ENCODE measurements at places on chromosomes 1 and 21.

- no peak for DNase-seq
Observed at GRCh38 chr1:184489908-184490307, 103.1 kb downstream of the C1orf21 start.

- DNase-seq, result no peak
Observed at GRCh38 chr1:34970220-34970735, 14.9 kb downstream of the TMEM35B start.

GRCh38 chr1:107975851-107976250, 10.9 kb upstream of the VAV3 start:
- DNase-seq, result no peak

DNA sequence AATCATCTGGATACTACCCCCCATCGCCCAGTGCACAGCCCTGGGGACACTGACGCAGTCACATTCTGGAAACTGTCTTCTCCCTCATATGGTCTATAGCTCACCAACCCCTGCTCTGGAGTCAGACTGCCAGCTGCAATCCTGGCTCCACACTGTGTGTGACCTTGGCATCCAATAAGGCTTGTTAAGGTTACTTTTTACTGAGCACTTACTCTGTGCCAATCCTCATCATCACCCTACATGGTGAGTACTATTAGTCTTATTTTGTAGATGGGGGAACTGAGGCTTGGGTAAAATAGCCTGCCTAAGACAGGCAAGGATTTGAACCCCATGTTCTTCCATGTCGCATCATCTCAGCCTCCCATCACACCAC, 34.9 kb downstream of the AHDC1 start:
- no peak for DNase-seq

DNA sequence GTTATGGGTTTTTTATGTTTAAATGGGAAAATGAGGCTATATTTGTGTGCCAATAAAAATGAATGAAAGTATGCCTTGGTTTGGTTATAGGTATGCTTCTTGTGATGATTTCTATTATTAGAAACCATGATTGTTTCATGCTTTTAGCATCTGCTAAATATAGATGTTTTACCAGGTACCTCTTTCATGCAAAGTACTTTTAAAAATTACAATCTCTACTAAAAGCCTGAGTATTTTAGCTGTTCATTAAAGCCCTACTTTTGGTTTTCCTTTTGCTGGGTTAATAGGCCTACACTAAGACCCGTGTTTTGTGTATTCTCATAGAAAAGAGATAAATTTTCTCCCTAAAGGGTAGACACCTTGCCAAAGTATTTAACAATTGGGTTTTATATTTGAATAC, 32.0 kb downstream of the MTF2 start:
- DNase-seq, result no peak

GRCh38 chr21:46639489-46640386, 4.3 kb downstream of the PRMT2 start:
- DNase-seq, result no peak

GRCh38 chr1:198238121-198238520, 81.3 kb downstream of the NEK7 start:
- no peak for DNase-seq

GRCh38 chr1:235908742-235909520, 42.2 kb upstream of the LYST start:
- DNase-seq, result no peak

- DNase-seq, result no peak
Observed at GRCh38 chr21:40179166-40179565, 311.9 kb downstream of the PCP4 start.

DNA sequence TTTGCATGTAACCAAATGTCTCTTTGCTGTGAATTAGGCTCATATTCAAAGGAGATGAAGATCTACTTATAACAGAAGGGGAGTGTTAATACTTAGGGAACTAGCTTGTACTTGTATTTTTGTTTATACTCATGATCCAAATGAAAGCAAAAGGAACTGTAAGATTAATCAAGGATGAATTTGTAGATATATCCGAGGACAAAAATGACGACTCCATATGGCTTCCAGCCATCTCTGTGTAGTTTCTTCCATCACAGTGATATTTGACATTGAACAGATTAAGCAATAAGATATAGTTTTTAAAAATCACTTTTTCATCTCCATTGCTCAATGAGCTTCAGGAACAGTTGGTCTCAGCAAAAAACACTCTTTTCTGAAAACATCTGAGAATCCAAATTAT, 257.4 kb upstream of the CAMK1G start:
- DNase-seq, result no peak

GRCh38 chr1:197807739-197808453, 32.6 kb upstream of the DENND1B start:
- DNase-seq, result no peak

DNA sequence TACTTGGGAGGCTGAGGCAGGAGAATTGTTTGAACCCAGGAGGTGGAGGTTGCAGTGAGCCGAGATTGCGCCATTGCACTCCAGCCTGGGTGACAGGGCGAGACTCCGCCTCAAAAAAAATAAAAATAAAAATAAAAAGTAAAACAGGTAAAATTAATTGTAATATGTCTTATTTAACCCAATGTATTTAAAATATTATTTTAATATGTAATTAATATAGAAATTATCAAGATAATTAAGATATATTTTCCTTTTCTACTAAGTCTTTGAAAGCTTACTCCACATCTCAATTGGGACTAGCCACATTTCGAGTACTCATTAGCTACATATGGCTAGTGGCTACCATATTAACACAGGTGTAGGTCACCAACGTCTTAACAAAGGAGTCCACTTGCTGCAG, 61.6 kb upstream of the IPO9 start:
- no peak for DNase-seq

GRCh38 chr1:229230893-229231753, 39.8 kb upstream of the RAB4A start:
- no peak for DNase-seq

- DNase-seq, result no peak
Observed at GRCh38 chr1:227131193-227131592, 187.1 kb downstream of the CDC42BPA start.

DNA sequence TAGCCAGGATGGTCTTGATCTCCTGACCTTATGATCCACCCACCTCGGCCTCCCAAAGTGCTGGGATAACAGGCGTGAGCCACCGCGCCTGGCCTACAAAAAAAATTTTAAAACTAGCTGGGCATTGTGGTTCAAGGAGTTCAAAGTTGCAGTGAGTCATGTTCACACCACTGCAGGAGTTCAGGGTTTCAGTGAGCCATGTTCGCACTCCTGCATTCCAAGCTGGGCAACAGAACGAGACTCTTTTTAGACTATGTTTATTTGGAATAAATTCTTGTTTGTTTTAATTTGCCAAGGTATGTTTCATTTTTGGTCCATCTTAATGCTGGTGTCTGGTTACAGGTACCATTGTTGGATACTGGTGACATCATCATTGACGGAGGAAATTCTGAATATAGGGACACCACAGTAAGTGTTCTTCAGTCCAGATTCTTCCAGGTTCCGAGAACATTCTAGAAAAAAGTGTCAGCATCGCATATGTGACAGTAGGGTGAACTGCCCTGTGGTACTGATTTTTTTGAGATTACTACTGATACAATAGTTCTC, 3.9 kb downstream of the PGD start:
- no peak for DNase-seq

All from substantia nigra (tissue), 51 donors.